ENCODE measurements at places on chromosomes 12 and 14.
A peak's percentile ranks its signal among the peaks of the same experiment; 100 is the strongest.

GRCh38 chr12:117208206-117208605 is 17.9 kb upstream of the FBXO21 start:
- DNase-seq: no peak

DNA sequence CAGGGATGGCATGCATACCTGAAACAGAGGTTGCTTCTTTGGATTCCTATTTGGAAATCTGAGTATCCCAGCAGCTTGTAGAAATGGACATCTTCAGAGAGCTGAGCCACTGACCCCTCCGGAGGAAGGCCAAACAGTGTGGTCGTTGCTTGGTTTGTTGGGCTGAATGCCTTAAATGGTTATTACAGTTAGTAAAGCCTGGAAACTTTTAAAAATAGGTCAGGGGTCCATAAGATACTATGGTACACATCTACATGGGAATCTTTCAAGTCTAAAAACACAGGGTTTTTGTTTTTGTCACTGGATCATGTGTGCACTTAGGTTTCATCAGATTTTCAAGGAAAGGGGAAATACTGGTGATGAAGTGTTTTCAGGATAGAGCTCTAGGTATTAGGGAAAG is 7.7 kb downstream of the DYRK2 start:
- DNase-seq: no peak

DNA sequence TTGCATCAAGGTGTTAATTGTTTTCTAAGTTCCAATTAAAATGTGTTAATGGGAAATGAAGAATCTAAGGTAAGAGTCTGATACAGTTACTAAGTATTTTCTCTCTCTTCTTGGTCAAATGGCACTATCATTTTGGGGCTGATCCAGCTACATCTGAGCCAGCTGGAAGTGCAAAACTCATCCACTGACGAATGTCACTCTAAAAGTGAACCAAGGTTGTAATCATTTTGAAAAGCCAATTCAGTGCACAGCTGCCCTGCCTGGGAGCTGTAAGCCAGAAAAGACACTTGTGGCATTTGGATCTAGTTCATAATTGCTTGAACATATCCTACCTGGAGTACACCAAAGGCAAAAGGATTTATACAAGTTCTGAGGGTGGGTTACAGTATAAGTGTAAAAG is 1011.3 kb downstream of the AACS start:
- no peak for DNase-seq

- DNase-seq: no peak
Measured at GRCh38 chr14:95559203-95559602, 24.4 kb downstream of the GLRX5 start.

DNA sequence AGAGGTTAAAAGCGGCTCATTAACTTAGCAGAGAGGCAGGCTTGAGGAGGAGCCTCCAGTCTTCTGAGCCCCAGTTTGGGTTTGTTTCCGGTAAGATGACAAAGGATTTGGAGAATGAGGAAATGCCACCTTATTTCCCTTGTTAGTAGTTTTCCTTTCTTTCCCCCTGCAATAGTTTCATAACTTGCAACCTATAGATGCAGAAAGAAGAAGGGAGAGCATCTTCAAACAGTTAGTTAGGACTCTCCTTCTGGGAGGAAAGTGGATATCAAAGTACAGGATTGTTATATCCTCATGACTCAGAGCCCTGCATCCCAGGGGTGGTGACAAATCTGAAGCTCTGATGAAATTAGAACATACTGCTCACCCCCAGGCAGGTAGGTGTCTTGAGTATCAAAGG is 180.7 kb upstream of the SLC38A2 start:
- DNase-seq: no peak

- DNase-seq: no peak
Measured at GRCh38 chr12:123083661-123084571, 67.0 kb downstream of the PITPNM2 start.

DNA sequence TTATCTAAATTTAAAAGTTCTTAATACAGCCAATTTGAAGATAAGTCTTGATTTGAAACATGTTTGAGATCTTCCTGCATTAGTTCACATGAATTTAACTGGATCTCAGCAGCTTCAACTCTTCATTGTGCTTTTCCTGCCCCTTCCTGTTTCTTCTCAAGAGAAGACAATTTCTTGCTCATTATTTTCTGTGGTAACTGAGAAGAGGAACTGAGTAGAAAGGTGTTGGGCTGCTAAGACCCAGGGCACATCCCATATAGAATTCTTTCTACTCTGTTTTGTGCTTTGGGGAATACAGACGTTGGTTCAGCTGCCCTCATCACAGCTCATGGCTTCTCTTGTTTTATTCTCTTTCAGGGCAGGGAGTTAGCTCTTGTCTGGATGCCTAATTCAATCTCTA is 110.2 kb downstream of the SNAPC1 start:
- DNase-seq: no peak

DNA sequence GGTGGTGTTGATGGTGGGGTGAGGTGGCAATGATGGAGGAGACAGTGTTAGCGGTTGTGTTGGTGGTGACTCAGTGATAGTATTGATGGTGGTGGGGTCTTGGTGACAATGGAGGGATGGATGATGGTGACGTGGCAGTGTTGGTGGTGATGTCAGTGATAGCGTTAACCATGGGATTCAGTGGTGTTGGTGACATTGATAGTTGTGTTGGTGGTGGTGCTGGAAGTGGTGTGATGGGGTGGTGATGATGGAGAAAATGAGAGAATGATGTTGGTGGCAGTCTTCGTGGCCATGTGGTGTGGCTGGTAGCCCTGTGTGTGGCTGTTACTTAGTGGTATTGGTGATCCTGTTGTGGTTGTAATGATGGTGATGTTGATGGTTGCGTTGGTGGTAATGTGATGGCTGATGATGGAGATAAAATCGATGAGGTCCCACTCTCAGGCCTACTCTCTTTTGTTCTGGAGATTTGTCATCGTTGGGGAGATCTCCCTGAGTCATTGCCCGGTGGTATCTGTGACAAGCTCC is 2.6 kb downstream of the DTX1 start:
- no peak for DNase-seq

GRCh38 chr14:61388173-61388975 is 67.0 kb downstream of the PRKCH start:
- DNase-seq: peak; percentile 47

DNA sequence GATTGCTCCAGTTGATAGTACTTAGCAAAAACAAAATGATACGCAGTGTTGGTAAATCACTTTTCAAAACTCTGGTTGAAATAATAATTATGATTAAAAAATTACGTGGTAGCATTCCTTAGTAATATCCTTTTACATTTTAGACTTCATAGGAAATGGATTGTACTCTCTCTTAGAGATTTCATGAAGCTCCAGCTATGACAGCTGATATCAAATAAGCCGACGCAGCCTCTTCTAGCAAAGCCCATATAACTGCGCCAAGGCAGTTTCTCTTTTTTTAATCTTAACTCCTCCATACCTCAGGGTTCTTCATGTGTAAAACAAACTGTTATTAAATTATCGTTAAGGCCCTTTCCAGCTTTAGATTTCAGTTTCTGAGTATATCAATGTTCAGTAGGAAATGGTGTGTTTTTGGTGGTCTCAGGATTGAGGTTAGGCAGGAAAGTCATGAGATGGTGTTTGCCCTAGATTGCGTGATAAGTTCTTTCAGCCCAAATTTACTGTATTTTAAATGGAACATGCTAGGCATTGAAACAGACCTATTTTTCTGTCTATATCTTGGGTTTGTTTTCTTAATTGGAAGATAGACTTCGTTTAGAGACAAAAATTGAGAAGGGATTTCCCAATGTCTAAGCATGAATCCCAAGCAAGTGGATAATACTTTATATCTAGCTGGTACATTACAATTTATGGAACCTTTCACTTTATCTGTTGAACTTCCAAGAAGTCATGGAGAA is 902 bp upstream of the CFL2 start:
- no peak for DNase-seq

DNA sequence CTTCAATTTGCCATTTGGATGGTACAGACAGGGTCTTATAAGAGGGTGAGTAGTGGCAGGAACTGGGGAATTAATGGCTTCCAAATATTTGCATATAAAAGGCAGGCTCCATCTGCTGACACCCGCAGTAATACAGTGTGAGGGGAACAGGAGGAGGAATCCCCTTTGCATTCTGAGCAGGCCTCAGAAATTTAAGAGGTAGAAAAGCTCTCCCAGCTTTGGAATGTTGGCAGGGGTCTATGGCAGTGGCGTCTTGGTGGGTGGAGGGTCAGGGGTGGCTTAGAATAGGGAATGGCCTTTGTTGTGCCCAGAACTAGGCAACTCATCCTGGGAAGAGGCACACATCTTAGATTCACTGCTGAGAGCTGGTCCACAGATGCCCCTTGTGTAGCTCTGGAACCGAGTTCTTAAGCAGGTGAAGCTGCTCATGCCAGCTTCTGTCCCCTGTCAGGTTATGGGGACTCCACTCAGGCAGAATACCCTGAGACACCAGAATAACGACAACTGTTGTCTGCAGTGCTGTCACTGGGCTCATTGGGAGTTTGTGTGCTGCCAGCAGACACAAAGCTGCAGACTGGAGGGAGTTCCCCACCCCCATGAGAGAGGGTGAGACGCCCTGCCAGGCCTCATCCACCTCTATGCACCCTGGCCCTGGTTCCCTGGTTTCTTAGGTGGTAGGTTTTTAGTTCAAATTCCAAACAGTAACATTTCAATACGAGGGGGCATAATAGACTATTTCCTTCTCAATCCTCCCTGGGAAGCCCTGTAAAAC is 190.2 kb downstream of the MON2 start:
- DNase-seq: no peak

DNA sequence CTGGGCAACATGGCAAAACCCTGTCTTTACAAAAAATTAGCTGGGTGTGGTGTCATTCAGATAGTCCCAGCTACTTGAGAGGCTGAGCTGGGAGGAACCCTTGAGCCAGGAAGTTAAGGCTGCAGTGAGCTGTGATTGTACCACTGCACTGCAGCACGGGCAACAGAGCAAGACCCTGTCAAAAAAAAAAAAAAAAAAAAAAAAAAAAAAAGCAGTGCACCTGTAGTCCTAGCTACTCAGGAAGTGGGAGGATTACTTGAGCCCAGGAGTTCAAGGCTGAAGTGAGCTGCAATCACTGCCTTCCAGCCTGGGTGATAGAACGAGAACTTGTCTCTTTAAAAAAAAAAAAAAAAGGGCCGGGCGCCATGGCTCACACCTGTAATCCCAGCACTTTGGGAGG is 5.6 kb downstream of the REM2 start:
- DNase-seq: no peak

DNA sequence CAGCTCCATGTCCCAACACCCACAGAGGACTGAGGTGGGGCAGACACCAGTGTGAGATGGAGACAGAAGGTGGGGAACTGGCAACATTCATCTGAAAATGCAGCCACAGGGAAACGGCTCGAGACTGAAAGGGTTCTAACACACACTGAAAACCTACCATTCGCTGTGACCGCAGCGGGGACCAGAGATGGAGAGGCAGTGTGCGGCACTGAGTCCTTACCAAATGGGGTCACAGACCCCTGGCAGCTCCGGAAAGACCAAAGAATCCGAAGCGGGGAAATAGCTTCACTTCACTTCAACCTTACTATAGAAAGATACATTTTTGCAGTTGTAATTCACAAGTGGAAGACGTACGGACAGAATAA is 9.6 kb downstream of the BAG5 start:
- no peak for DNase-seq

- no peak for DNase-seq
Measured at GRCh38 chr12:113097716-113098440, 37.7 kb downstream of the RASAL1 start.

DNA sequence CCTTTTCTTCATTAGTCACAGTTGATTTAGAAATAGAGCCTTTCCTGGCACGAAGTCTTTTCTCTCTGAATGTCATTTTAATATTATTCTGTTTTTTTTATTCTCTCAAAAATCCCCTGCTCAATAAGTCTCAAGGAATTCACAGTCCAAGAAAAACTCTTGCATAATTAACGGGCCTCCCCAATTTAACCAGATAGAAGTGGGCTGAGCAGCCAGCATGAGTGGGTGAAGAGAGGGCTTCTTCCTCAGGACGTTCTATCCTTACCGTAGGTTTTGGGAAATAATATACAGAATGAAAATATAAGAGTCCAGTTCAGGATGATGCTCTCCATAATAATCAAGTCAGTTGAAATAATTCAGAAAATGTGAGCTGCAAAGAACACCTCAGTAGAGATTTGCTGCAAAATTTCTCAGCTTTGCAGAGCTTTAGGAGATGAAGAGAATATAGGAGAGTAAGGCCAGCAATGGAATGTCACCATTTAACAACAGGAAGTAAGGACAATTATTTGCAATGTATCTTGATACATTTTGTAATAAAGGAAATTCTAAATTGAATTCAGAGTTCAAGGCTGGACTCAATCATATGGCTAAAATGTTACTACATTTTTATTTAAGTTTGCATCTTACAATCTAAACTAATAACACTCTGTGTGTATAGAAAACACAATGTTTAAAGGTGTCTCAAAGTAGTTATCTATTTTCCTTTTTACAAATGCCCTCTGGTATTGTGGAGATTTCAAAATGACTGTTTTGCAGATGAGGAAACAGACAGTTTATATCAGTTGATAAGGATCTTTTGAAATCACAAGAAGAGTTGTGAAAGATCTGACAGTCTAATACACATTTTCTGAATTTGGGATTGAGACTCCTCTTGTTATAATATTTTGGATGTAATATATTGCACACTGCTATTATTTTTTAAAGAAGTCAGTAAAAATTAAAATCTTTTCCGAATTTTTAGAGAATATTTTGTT is 1724.1 kb upstream of the SEL1L start:
- DNase-seq: no peak

DNA sequence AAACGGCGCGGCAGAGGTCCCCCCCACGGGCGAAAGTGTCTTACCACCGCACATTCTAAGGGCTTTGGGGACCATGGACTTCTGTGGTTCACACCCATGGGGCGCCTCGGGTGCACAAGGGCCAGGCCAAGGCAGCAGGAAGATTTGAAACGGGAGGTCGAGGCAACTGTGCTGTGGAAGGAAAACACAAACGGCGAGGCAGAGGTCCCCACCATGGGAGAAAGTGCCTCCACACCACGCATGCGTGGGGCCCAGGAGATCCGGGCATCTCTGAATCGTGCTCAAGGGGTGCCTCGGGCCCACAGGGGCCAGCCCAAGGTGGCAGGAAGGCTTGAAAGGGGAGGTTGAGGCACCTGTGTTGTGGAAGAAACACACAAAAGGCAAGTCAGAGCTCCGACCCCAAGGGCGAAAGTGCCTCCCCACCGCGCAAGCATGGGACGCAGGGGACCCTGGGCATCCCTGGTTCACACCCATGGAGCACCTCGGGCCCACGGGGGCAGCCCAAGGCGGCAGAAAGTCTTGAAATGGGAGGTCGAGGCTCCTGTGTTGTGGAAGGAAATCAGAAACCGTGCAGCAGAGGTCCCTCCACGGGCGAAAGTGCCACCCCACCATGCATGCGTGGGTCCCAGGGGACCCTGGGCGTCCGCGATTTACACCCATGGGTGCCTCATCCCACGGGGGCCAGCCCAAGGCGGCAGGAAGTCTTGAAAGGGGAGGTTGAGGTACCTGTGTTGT is 371.0 kb downstream of the ALG10 start:
- DNase-seq: no peak

Measured in activated naive CD4-positive, alpha-beta T cell treated with Interleukin-2 at 50 U/mL for 16 hours (primary cell).